ENCODE measurements at places on chromosomes 11 and 22.

GRCh38 chr22:36347094-36347493 lies 40.7 kb downstream of the MYH9 start:
- DNase-seq: no peak

DNA sequence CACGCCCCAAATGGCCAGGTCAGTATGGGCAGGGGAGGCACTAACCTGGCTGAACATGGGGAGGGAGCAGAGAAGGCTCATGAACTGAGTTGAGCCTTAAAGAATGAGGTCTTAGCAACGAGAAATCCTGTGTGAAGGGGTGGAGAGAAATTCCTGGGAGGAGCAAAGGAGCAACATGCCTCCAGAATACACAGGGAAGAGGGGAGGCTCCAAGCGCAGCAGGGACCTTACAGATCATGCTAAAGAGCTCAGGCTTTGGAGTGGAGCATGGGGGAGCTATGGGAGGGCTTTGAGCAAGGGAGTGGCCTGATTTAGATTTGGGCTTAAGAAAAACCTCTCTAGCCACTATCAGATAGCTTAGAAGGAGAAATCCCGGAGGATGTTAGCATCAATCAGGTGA lies 88.1 kb downstream of the MN1 start:
- no peak for DNase-seq

DNA sequence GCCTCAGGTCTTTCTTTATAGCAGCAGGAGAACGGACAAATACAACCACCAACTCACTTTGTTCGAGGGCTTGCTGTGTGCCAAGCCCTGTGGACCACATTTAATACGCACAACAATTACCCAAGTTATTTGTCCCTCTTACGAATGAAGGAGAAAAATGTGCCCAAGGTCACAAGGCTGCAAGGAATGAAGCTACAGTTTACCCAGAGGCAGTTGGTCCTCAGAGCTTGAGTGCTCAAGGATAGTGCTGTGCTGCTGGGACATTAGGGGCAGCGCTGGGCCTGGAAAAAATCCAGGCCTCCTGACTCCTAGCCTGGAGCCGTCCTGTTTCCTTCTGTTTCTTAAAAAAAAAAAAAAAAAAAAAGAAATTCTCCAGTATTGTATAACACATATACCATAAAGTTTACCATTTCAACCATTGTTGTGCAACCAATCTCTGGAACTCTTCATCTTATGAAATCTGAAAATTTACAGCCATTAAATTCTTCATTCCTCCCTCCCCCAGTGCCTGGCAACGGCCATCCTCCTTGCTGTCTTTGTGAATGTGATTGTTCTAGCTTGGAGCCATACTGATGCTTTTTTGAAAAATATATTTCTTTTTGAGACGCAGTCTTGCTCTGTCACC lies 1.0 kb upstream of the C11orf86 start:
- no peak for DNase-seq

GRCh38 chr11:64078284-64078683 lies 42.6 kb downstream of the FLRT1 start:
- no peak for DNase-seq

DNA sequence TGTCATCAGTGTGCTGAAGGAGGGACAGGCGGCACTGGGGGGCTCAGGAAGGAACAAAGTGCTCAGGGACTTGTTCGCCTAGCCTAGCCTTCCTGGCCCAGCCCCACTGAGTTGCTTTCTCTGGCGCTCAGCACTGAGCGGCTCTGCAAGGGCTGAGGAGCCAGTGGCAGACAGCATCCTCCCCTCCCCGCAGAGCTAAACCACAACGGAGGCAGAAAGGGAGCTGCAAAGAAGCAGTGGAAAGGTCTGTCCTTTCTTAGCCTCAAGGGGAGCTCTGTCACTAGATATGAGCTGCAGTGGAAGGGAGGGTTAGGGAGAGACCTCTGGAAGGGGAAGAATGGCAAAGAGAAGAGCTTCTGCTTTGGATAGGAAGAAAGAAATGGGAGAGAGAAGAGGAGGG lies 89.7 kb upstream of the PHOX2A start:
- no peak for DNase-seq

DNA sequence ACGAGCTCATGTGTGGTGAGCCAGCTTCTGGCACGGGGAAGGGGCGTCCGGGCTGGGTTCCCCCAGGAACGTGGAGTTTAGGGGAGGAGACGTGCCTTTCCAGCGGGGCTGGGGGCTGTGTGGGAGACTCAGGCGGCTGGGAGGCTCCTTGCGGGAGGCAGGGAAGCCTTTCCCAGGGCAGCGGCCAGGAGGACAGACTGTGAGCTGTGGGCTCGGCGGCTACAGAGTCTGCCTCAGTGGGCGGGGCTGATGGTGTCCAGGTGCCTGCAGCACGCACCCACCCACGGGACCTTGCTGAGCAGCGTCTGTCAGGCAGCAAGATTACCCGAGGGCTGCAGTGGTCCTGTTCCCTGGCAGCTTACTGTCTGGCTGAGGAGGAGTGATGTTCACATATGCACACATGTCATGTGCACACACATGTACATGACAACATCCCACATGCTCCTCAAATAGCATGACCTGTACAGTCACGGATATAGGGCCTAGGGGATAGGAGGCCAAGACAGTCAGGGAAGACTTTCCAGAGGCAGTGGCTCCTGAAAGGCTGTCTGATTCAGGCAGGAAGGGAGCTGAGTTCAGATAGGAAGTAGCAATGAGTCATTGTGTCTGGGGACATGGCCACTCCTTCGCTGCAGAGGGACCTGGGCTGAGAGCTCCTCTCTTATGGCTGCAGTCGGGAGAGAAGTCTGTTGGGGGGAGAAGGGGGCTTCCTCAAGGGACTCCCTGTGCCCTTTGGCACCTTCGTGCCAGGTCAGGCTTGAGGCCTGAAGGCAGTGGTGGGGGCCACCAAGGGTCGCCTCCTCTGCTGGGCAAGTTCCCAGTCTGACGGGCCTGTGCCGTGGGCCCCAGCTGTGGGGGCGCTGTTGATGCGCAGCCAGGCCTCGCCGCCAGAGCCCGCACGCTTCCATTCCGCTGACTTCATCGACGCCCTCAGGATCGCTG lies 23.3 kb upstream of the PPP6R3 start:
- no peak for DNase-seq

DNA sequence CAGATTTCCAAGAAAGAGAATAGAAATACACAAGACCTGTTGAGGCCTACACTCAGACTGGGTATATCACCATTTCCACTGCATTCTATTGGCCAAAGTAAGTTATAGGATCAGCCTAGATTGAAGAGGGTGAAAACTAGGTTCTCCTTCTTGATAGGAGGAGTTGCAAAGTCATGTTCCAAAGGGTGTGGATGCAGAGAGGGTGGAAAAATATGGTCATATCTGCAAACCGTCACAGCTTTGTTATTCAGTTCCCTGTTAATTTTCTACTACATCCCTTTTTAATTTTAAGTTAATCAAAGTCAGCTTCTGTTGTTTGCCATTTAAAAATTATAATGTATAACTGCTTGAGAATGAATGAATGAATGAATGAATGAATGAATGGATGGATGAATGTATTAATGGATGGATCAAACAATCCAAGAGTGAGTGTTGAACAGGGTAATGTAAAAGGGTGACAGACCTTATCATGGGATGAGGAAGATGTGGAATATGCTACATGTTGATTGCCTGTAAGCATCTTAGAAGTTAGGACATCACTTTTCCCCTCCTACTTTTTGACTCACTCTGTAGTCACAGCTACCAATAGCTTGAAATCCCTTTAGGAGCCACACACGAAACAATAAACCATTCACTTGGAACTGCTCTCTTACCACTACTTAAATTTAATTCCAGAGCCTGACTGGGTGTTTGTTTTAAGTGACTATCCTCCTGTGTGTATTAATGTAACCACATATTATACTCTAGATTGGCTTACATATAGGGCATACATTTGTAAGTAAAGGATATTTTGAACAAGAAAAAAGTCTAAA lies 121.5 kb downstream of the CCDC34 start:
- no peak for DNase-seq

DNA sequence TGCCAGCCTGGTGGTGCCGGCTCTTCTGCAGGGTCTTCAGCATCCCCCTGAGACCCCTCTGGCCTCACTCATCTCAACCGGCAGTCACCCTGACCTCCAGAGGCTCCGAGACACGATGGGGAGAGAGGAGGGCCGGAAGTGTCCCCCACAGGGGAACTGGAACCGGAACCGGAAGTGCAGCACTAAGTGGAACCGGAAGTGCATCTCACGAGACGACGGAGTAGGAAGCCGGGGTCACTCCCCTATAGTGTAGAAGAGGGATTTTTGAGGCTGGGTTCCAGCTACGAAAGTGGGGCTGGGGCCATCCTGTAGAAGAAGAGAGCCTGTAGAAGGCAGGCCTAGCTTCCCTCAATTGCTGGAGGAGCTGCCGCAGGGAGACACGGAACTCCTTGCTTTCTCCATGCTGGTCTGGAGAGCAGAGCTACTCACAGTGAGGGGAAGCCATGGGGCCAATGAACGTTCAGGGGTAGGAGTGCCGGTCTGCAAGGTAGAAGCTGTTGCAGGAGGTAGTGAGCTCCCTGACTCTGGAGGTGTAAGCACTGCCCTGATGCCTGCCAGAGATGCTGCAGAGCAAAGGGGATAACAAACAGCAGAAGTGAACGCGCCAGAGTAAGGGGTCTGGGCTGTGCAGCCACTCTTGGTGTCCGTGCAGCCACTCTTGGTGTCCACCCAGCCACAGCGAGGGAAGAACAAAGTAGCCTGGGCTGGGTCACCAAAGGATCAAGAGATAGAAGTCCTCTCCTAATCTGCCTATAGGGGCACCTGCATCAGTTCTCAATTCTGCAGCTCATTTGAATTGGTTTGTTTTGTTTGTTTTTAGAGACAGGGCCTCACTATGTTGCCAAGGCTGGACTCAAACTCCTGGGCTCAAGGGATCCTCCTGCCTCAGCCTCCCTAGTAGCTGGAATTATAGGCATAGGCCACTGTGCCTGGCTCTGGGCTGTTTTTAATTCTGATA lies 21.9 kb downstream of the SCUBE1 start:
- no peak for DNase-seq

DNA sequence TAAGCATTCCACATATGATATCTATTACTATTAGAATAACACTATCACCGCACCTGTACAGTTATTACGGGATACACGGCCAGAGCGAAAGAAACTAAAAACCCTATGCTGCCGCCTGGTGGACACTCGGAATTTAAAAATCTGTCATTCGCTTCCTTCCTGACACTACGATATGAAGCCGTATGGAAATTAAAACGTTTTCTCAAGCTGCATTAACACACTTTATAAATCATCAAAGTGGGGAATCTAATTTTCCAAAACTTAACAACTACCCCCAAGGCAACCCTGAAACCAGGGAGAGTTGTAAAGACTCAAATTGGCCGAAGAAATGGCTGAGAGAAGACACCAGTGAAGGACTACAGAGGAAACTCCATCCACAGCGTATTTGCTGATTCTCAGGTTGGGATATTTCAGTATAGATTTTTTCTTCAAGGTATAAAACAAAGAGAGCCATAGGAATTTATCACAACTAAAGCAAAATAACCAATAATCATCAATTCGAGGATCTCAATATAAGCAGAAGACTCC lies 1.4 kb downstream of the CCDC73 start:
- peak; percentile 45 for DNase-seq

DNA sequence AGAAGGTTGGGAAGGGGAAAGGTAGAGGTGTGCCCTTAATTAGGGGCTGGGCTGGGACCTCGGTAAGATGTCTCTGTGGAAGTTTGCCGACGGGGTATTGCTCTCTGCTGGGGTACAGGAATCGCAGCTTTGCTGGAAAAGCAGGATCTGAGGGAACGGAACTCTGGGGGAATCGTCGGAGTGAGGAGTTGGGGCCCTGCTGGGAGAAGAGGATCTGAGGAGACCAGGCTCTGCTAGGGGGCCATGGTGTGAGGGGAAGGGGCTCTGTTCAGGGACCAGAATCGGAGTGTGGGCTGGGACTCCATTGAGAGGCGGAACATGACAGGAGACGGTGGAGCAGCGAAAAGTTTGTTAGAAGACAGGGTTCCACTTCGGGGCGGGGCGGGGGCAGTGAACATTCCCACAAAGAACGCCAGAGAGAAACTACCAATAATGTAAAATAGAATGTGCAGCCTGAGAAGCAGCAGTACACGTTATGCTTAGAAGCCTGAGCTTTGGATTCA lies 456 bp downstream of the AAMDC start:
- DNase-seq: peak; percentile 1

DNA sequence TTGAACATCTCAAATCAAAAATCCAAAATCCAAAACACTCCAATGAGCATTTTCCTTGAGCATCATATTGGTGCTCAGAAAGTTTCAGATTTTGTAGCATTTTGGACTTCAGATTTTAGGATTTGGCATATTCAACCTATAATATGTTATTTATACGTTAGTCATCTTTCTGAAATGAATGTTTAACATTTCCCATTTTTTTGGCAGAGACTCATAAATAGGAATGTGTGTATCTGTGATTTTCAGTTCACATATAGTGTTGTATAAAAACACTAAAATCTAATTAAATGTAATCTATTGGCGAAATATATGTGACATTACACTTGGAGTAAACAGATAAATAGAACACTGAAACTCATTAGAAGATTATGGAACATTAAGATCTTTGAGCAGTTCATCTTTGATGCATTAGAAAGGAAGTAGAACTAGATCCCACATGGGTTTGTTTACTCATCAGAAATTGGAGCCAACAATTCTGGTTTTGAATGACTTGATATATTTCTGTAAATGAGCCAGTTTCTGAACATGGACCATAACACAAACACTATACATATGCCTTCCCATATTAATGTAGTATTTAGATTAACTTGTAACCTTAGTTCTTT lies 153.1 kb downstream of the UVRAG start:
- DNase-seq: no peak

- DNase-seq: no peak
Measured at GRCh38 chr22:23762842-23763578, at the start of gene C22orf15. TSS of gene C22orf15 (plus strand) at chr22:23762990. CDS start at chr22:23763307, 317 bp downstream.

DNA sequence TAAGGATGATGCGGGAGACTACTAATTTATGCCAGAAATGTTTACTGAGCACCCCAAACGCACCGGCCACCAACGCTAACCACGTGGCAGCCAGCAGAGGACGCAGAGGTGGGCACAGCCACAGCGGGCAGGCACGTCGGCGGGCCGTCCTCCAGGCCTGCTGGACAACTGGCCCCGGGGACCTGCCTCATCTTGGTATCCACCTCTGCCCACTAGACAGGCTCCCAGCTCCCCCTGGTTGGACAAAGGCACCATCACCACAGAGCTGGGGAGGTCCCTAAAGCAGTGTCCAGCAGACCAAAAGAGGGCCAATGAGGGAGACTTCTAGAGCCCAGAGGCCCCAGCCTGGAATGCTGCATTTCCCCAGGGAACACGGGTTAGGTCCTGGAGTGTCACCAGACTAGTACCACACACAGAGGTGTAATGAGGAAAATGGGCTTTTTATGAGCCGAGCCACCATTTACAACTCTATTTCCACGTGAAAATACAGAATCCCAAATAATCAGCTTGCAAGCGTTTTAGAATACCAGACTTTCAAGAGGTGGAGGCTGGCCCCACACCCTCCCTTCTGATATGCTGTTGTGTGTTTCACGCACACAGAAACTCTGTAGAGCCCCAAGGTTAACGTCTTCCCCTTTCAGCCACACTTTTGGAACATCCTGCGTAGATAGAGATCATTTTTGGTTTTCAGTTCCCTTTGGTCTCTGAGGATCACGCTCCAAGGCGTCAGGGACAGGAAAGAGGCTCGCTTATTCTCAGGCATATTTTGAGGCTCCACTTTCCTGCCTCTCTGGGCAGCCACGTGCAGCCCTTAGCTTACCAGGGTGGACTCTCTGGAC lies 23.7 kb upstream of the BID start:
- no peak for DNase-seq

All from activated T-helper 1 cell treated with anti-CD3 and anti-CD28 coated beads, Interleukin-2, amount 50 U/mL, for 16 hours (primary cell).